ENCODE measurements at places on chromosomes 12 and 14. TPM values are rescaled to one million over a fixed set of nuclear protein-coding genes. Genes with fewer than 3 reads are reported as not detected.

The GLI1 gene
- 1.3 TPM for total RNA-seq

The SPIC gene
- total RNA-seq = not detected

The TGM1 gene
- 7.9 TPM for total RNA-seq

The LHX5 gene
- not detected for total RNA-seq

The DPF3 gene
- total RNA-seq = 0.23 TPM

The OR4E2 gene
- not detected for total RNA-seq

The FAM222A gene
- 2.1 TPM for total RNA-seq

The FOXA1 gene
- not detected for total RNA-seq

The RIMBP2 gene
- 0.23 TPM for total RNA-seq

The SCN8A gene
- 0.35 TPM for total RNA-seq

The CEP170B gene
- 12.4 TPM for total RNA-seq

The AJUBA gene
- 47.4 TPM for total RNA-seq
